ENCODE measurements at places on chromosomes 5 and 9.

- no peak for DNase-seq
Measured at GRCh38 chr5:168177831-168178450, 113.5 kb upstream of the WWC1 start.

- no peak for DNase-seq
Measured at GRCh38 chr5:65927503-65928321, 1.3 kb downstream of the ERBIN start.

DNA sequence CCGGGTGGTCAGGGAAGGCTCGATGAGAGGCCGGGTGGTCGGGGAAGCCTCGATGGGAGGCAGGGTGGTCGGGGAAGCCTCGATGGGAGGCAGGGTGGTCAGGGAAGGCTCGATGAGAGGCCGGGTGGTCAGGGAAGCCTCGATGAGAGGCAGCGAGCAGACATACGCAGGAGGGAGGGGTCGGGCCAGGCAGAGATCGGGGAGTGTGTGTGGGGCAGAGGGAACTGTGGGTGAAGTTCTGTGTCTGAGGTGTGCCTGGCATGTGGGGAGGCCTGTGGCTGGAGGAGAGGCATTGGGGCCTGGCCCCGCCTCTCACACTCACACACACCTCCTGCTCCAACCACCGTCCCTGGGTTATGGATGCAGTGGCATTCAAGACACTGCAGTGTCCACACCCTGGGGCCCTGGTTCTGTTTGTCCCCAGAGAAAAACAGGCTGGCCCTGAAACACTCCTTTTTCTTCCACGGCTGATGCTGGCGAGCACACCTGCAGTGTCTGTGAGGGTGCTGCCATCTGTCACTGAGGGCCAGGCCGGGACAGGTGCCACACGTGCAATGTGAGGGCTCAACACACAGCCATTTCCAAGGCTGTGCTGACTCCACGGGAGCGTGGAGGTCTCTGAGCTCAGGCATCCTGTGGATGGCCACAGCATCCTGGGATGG, 6.5 kb upstream of the PLEKHG4B start:
- no peak for DNase-seq

DNA sequence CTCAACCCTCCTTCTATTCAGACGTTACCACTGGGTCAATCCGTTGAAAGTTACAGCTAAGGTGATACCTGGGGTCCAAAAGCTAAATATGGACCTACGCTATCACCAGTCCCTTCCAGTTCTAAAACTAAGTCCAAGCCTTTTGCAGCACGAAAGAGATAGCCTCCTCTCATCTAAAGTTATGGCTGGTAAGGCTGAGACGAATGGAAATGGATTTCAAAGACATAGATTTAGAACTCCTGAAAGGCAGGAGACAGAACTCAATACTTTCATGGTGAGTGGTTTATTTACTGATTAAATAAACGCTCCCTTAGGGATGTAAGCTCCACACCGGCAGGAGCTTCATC, 751 bp upstream of the RIC1 start:
- no peak for DNase-seq

GRCh38 chr9:123432331-123433236, 76.6 kb downstream of the CRB2 start:
- no peak for DNase-seq

DNA sequence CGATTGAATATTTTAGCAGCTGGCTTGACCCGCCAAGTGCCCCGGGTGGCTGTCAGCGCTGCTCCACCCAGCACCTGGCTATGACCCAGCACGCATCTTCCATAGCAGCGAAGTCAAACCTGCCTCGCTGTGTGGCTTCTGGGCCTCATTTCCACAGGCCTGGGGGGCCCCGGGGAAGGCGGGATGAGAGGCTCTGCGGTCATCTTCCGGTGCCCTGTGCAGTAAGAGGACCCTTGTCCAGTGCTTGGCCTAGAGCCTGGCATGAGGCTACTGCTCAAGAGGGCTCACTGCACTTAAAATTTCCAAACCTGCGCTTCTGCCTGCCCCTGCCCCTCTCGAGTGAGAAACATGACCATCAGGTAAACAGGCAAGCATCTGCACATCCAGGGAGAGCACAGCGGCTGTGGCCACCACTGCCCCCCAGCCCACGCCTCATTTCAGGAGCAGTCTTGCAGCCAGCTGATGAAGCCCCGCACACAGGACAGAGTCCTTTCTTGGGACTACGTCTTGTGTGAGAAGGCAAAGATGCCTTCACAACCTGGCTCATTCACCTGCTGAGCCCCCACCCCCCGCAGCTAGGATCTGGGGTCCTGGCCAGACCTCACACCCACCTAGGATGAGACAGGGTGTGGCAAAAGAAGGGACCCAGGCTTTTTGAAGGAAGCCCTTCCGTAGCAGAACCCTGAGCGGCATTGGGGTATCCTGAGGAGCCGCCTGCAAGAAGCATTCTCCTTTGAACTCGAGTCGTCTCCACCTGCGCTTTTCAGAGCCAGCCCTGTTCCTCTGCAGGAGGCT, 69.5 kb upstream of the UNC5A start:
- DNase-seq, result no peak

DNA sequence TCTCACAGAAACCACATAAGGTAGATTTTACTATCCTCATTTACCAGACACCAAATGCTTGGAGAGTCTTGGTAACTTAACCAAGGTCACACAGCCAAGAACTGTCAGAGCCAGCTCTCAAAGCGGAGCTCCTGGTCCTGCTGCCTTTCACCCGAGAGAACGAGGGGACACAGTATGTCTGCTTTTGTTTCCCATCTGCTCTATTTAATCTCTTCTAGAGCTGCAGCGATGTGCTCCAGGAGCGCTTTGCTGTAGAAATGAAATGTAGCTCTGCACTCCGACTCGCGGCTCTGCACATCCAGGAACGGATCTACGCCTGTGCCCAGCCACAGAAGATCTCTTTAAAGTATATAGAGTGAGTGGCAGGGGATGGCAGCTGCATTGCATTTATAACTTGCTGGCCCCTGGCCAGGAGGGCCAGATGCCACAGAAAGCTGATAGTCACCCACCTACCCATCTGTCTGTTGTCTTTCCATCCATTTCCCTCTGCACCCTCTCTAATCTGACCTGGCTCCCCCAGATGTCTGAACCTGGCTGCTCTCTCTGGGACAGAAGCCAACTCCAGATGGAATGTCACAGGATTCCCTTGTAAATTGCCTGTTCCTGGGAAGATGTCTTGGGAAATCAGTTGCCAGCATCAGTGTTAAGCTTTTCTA, 21.4 kb upstream of the TRMT10B start:
- DNase-seq, result peak; percentile 99

DNA sequence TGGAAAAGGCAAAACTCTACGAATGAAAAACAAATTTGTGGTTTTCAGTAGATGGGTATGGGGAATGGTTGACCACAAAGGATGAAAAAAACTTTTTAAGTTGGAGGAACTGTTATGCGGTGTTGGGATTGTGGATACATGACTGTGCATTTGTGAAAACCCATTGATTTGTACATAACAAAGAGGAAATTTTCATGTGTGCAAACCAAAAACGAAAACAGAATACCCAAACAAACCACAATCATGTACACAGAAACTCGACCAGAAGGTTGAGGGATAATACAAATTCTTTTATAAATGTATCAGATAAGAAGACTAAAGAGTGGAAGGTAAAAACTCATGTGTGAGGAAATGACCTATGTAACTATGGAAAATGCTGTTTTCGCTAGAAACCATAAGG, 1012.4 kb downstream of the CDH18 start:
- DNase-seq, result no peak

- no peak for DNase-seq
Measured at GRCh38 chr9:4214486-4214885, 85.4 kb downstream of the GLIS3 start.

GRCh38 chr5:124034963-124035362, 523.0 kb downstream of the CSNK1G3 start:
- no peak for DNase-seq

DNA sequence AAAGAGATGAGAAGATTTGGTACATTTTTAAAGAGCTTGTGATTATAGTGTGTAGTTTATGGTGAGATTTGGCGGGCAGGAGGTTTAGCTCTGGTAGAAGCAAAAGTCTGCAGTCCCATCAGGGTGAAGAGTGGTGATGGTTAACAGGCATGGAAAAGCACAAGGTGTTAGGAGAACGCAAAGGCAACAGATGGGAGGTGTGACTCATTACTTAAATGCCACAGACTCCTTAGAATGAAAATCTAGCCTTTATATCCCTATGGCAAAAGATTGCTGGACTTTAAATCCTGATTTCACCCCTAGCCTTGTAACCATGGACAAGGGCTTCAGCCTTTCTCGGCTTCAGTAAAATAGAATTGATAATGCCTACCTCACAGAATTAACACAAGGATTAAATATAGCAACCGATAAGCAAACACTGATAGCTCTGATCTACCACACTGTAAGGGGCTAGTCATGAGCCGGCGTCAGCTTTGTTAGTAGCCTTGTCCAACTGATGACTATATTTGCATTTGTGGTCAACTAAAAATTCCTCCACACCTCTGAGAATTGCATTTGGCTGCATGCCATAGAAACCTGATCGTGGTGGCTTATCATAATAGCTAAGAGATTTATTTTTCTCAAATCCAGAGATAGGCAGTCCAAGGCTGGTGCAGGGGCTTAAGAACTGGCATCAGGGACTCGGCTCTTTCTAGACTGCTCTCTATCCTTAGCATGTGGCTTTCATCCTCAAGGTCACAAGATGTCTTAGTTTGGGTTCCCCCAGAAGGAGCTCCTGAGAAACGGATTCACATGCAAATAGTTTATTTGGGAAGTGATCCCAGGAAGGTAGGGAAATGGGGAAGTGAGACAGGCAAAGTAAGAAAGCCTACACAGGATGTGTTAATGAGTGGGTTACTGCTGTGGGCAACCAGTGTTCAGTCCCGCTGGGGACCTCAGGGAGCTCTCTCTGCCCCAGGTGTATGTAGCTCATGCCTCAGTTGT, 19.6 kb downstream of the MFAP3 start:
- no peak for DNase-seq

GRCh38 chr5:177183766-177184360, 50.3 kb downstream of the NSD1 start:
- no peak for DNase-seq

GRCh38 chr9:110763568-110763967, 95.0 kb downstream of the MUSK start:
- no peak for DNase-seq

DNA sequence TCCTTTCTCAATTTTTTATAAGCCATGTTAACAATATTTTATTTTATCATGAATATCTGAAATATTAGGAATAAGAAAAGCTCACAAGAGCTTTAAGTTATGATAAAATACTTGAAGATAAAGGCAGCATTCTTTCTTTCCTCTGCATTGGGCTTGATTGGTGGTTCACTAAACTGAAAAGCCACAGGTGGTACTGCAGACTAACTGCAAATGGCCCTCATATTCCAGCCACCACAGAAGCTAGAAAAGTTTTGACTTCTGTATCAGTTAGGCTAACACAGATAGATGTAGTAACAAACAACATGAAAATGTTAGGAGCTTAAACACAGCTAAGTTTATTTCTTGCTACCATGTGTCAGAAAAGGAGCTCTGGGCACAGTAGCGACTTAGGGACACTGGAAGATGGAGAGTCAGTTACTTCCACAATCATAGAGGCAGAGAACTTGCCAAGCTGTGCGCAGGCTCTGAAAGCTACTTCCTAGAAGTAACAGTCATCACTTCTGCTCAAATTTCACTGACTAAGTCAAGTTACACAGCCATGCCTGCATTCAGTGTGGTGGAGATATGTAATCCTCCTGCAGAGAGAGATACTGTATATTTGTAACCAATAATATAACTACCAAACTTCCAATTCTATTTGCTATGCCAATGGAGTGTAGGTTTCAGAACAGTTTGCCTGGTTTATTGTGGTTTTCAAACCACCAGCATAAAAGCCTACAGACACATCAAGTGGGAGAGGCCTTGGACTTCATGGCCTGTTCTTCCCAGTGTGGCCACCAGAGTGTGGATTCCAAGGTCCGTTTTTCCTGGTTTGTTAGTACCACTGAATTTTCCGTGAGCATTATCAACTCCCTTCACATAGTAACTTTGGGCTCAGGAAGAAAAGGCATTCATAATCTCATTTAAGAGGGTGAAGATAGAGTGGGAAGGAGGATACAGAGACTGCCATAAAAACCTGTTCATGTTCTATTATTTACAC, 268.3 kb downstream of the PJA2 start:
- DNase-seq, result no peak

- DNase-seq, result no peak
Measured at GRCh38 chr5:131367219-131367860, 103.5 kb downstream of the CDC42SE2 start.

GRCh38 chr5:68839019-68839552, 254.7 kb upstream of the SLC30A5 start:
- DNase-seq, result no peak

DNA sequence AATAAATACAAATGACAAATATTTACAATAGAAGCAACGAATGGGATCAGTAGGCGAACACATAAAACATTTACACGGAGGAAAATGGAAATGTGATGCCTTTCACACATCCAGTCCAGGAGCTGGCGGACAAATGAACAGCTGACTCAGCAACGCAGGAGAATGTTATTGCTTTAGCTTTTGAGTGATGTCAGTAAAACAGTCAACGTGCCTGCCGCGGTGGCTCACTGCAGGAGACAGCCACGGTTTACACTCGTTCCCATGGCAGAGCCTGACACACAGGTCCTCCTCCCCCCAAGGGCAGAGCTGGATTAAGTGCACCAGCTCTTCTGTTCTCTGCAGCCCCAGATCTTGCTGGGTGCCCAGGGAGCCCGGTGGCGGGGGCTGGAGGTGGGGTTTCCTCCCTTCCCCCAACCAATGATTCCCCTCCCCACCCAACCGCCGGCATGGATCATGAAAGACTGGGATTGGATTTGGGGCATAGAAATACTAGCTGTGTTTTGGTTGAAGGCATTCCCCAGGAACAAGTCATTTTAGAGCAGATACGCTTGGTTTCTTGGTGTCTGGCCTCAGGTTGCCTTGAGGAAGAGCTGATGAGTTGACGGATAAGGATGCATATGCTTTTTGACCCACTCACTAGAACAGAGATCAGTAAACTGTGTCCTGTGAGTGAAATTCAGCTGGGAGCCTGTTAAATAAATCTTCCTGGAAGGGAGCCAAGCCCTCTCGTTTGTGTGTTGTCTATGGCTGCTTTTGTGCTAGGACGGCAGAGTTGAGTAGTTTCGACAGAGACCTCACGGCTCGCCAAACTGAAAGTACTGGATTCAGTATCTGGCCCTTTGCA, 12.5 kb downstream of the STC2 start:
- peak; percentile 4 for DNase-seq

DNA sequence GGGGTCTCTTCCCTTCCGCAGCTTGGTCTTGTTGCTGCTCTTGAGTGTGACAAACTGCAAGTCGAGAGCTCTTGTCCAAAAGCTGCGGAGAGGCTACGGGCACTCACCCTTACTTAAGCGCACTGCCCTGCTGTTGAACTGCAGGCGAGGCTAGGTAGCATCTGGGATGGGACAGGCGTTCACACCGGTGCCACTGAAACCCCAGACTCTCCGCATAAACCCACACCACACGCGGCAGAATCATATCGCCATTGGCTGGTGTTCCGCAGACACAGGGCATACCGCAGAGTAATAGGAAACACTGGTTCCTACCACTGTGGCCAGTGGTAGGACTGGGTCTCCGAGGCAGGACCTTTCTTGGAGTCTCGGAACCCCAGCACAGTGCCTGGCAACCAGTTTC, 2.2 kb upstream of the NPR3 start:
- DNase-seq, result no peak

All from NCI-H1694 treated with DMSO at 0.1 percent for 48 hours (cell line).